Neural crest cell (in vitro differentiated cells): ENCODE measurements at places on chromosomes 2 and 18.

- no peak for DNase-seq
Observed at GRCh38 chr2:19879120-19879519, 22.7 kb downstream of the TTC32 start.

- DNase-seq, result no peak
Observed at GRCh38 chr2:195545811-195546210, 111.2 kb upstream of the SLC39A10 start.

- DNase-seq, result no peak
Observed at GRCh38 chr18:2641638-2642037, 13.9 kb upstream of the SMCHD1 start.

DNA sequence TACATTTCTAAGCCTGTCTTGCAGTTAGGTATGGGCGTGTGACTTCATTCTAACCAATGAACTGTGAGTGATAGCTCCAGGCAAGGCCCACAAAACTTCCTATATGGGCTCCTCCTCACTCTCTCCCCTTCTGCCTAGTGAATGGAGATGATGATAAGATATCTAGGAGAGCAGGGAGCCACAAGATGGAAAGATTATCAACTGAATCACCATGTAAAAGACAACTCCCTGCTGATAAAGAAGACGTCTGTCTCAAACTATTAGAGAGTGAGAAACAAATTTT is 237.1 kb downstream of the GPD2 start:
- DNase-seq, result no peak

- DNase-seq, result no peak
Observed at GRCh38 chr2:57886161-57886786, 160.3 kb upstream of the VRK2 start.

GRCh38 chr2:53475766-53476165 is 291.8 kb upstream of the CHAC2 start:
- no peak for DNase-seq

DNA sequence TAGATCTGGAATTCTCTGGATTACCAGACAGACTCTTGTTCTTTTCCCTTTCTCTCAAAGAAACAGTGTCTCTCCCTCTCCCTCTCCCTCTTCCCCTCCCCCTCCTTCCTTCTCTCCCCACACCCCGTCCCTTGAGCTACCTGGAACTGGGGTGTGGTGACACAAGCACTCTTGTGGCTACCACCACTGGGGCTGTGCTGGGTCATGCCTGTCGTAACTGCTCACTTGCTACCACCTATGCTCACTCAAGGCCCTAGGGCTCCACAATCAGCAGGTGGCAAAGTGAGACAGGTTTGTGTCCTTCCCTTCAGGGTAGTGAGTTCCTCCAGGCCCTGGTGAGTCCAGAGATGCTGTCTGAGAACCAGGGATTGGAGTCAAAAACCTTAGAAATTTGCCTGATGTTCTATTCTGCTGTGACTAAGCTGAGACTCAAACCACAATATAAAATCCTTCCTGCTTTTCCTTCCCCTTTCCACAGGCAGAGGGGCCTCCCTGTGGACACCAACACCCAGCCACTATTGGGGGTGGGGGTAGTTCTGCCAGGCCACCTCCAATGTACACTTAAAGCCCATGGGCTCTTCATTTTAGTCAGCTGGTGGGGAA is 70.8 kb downstream of the OXER1 start:
- no peak for DNase-seq

GRCh38 chr2:12170121-12170520 is 423.7 kb downstream of the LPIN1 start:
- DNase-seq, result no peak

DNA sequence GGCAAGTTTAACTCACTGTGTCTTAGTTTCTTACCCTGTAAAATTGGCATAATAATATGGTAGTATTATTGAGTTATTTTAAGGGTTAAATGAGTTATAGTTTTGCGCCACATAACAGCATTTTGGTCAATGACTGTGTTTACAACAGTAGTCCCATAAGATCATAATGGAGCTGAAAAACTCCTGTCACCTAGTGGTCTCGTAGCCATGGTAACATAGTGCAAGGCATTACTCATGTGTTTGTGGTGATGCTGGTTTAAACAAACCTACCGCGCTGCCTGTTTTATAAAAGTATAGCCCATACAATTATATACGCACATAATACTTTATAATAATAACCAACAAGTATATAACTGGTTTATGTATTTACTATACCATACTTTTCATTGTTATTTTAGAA is 15.8 kb downstream of the UNC80 start:
- DNase-seq, result no peak

DNA sequence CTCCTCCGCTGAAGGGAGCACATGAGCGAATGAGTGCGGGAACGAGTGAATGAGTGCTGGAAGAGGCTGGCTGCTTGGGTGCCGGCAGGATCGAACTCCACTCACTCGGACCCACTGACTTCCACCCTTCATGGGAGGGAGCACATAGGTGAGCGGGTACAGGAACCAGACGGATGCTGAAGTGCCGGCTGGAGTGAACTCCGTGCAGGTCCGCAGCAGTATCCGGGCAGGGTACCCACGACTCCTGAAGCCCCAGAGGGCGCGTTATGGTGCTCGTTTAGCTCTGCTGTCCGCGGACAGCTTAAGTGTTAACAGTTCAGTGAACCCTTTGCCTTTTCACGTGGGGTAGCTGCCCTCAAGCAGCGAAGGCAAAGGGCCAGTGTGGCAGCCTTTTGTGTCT is 23.2 kb downstream of the RPRM start:
- no peak for DNase-seq

DNA sequence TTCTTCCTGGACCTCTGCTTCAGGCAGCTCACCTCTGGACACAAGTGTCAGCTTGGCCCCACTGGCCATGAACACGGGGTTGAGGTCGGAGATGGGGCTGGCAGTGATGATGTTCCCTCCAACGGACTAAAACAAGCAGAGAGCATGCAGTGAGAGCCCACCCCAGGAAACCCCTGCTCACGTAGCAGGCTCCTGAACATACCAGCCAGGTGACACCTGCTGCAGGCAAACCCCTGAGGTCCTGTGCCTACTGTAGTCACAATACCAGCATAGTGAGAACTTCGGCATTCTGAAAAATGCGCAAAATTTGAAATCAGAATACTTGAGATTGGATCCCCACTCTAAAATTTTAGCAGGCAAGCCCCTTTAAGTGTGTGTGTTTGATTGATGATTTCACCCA is 32.9 kb downstream of the XDH start:
- no peak for DNase-seq

- no peak for DNase-seq
Observed at GRCh38 chr2:172011812-172012575, 12.2 kb downstream of the METAP1D start.

- no peak for DNase-seq
Observed at GRCh38 chr2:62296034-62296831, 100.3 kb downstream of the B3GNT2 start.

- DNase-seq, result no peak
Observed at GRCh38 chr2:159620796-159621195, 4.4 kb upstream of the BAZ2B start.

GRCh38 chr2:52844701-52845423 is 922.7 kb upstream of the CHAC2 start:
- no peak for DNase-seq

DNA sequence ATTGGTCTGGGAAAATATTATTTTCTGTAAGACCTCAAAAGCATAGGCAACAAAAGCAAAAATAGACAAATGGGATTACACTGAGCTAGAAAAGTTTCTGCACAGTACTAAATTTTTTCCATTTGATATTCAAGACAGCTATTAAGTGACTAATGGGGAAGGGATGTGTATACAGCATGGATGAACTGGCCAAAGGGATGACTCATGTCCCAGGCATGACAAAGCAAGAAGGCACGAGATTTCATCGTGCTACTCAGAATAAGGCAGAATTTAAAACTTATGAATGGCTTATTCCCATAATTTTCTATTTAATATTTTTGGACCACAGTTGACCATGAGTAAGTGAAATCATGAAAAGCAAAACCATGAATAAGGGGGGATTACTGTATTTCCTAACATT is 1250.1 kb upstream of the GYPC start:
- DNase-seq, result no peak

GRCh38 chr18:26703170-26703930 is 155.0 kb upstream of the KCTD1 start:
- DNase-seq, result no peak

GRCh38 chr2:109438146-109438545 is 175.6 kb downstream of the SEPTIN10 start:
- DNase-seq, result no peak

DNA sequence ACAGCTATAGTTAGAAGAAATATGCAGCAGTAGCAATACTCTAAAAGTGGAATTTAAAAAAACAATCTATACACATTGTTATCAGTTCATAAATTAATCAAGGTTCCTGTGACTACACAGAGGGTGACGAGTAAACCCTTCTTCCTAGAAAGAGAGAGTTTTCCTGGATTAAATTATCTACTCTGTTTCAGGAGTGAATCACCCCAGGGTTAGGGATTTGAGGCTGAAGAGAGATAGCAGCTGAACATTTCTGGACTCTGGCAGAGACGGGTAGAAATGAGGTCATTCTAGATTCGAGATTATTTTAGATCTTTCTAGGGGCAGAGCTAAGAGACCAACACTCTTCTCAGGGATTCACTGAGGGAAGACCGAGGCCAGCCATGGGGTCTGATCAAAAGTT is 38.8 kb upstream of the PMAIP1 start:
- DNase-seq, result no peak

DNA sequence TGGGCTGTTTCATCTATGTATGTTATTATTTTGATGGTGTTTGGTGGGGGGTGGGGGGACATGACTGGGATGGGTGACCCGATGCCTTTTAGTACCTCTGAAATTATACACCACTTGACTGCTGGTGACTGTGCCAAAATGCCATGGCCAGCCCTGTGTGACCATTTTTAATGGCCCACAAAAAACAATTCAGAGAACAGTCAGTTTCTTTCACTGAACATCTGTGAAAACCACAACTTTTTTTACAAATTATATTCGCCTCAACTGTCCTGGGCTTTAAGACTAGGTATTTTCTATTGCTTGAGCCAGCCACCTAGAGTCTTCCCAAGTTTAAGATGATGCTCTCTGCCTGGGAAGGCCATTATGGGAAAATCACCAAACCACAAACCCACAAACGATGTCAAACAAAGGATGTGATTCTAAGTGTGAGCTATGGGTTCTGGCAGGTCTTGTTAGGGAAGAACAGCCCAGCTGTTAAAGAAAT is 33.9 kb downstream of the FN1 start:
- no peak for DNase-seq

- DNase-seq, result no peak
Observed at GRCh38 chr2:10278029-10278762, 24.5 kb upstream of the HPCAL1 start.

DNA sequence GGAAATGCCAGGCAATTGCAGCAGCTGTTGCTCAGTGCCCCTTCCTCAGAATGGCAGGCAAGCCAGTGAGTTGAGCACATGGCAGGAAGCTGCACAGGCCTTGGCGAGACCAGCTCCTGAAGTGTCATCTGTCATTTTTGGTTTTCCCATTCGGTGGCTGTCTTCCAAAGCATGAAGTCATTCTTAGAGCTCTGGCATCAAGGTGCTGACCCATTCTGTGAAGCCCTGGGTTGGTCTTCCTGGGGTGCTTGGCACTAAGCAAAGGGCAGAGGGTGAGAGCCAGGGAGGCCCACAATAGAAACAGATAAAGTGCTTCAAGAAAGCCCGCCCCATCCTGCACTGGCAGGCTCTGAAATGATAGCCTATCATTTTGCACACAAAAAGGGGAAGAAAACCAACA is 150.5 kb downstream of the VAPA start:
- DNase-seq, result no peak

GRCh38 chr2:174259981-174260380 is 11.6 kb upstream of the OLA1 start:
- DNase-seq, result no peak

GRCh38 chr2:182942756-182943155 is 76.3 kb upstream of the FRZB start:
- DNase-seq, result no peak

DNA sequence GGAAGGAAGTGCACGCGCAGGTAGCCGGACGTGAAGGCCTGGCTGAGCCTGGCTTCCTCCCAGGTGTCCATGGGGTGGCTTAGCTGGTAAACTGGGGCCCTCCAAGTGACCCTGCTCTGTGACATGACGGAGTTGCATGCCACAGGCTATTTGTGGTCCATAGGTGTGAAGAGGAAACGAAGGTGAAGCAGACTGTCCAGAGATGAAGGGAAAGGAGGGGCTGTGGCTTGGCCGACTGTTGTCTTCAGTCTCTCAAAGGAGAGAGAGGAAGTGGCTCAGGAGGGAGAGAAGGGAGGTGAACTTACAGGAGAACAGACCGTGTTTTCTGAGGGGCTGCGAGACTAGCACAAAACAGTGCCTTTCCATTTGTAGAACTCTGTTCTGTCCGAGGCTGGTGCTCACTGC is 19.3 kb downstream of the INPP5D start:
- DNase-seq, result no peak

GRCh38 chr2:202169131-202169530 is 69.3 kb downstream of the SUMO1 start:
- DNase-seq, result no peak

DNA sequence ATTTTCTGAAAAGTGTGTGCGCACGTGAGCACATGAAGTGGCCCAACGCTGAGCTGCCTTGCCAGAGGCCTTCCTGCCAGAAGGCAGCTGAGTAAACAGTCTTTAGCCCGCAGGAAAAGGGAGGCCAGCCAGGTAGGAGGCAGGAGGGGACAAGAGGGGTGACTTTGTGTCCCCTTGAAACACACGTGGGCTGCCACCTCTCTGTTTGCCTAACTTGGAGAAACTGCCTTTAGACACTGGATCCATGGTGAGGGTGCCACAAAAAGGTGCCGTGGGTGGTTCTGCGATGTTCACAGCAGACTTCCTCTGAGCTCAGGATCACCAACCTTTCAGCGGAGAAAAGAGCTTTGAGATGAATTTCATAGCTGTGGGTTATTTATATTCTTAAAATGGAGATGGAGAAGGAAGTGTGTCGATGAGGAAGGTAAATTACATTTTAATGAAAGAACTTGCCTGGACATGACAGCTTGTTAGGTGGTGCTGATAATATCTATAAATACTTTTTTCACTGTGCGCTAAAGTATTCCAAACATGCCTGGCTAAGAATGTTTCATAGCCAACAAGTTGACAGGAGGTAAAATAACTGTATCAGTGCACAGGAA is 36.6 kb upstream of the ASB1 start:
- no peak for DNase-seq

DNA sequence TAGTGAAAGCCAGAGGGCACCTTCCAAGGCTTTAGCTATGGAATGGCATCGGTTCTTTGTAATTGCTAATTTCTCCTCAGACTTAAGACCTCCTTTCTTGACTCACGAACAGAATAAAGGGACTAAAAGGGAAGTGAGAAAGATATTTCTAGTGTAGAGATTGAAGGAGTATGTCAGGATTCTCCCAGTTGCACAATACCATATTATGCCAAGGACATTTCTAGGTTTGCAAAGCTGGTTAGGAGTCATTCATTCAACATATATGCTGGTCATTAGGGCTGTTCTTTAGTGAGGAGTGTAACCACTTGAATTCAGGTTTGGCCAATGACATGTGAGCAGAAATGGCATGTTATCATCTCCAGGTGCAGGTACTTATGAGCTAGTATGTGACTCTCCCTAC is 7.4 kb downstream of the REEP1 start:
- no peak for DNase-seq
